AG04450 (cell line): ENCODE measurements at places on chromosomes 6 and 20.

DNA sequence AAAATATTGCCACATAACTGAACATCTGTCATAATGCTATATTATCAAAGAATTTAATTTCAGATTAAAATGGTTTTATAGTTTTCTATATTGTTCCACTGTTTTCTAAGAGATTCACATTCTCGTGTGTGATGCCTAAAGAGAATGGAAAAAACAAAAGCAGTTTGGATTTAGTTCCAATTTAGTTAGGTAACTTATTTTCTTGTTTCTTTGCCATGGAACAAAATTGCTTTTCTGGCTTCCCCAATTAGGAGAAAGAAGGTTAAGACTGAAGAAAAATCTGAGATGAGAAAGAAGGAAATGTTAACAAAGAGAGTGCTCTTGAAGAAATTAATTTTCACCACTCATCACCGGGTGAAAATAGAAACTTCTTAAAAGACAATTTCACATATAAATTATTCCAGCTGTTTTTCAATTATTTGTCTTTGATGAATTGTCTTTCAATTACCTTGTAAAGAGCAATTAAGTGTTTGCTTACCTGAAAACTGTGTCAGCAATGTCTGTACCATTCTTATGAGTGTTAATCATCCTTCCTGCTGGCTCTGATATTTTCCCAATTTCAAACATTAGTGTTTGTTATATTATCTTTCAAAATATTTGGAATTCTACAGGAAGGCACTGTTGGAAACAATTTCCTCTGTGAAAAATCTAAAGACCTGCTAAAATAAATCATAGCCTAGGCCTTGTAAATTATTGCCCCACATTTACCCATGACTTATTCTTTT lies 19.5 kb downstream of the PHACTR2 start:
- no peak for DNase-seq

DNA sequence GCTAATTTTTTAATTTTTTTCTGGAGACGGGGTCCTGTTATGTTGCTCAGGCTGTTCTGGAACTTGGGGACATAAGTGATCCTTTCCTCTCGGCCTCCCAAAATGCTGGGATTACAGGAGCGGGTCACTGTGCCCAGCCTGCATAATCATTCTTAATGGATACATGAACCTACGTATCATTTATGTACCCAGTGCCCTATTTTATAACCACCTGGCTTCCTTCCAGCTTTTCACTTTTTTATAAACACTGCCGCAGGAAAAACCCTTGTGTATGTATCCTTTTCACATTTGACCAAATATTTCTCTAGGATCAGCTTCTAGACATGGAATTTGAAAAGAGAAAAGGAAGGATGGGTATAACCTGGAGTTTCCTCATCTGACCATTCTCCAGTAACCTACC lies 85.6 kb upstream of the RIN2 start:
- DNase-seq: no peak

DNA sequence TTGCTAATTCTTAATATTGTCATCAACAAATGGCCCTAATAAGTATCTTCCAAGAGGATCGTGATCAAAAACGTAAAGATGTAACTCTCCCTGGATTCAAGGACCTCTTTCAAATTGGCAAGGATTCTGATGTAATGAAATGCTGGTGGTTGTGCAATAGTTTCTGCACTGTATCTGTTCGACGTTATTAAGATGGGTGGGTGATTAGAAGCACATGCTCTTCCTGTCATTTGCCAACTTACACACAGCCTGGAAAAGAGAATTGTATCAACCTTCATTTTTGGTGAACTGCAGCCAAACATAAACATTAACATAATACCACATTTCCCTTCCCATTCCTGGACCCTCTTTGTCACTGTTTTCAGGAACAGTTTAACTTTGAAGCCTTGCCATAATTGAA lies 9.8 kb downstream of the FOXQ1 start:
- DNase-seq: no peak

GRCh38 chr6:20808439-20808838 lies 274.2 kb downstream of the CDKAL1 start:
- DNase-seq: no peak

DNA sequence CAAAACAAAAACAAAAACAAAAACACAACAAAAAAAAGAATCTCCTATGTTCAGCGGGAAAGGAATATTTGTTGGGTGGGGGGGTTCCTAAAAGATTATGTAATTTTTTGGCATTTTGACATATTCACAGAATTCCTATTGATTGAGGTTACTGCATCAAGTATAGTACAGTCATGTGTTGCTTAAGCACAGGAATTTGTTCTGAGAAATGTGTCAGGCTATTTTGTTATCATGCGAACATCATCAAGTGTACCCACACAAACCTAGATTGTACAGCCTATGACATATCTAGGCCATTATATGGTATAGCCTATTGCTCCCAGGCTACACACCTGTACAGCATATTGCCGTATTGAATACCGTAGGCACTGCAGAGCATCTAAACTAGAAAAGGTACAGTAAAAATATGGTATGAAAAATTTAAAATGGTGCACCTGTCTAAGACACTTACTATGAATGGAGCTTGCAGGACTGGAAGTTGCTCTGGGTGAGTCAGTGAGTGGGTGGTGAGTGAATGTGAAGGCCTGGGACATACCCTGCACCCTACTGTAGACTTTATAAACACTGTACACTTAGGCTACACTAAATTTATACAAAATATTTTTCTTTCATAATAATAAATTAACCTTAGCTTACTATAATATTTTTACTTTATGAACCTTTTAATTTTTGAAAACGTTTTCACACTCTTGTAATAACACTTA lies 110.6 kb downstream of the CDKAL1 start:
- DNase-seq: no peak

GRCh38 chr6:1187293-1188131 lies 124.4 kb upstream of the FOXQ1 start:
- no peak for DNase-seq

DNA sequence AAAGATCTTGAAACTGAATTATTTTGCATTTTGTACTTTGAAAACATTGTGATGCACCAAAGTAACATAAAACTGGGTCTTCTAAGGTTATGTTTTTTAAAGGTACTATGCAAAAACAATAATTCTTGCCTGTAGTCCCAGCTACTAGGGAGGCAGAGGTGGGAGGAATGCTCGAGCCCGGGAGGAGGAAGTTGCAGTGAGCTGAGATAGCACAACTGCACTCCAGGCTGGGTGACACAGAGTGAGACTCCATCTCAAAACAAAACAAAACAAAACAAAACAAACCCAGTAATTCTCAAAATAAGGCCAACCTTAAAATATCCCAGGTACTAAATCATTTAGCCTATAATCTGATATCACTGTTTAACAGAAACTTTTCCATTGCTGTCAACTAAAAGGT lies 269.6 kb downstream of the KHDC1L start:
- DNase-seq: no peak

GRCh38 chr20:47348539-47349142 lies 7.9 kb downstream of the ZMYND8 start:
- no peak for DNase-seq

DNA sequence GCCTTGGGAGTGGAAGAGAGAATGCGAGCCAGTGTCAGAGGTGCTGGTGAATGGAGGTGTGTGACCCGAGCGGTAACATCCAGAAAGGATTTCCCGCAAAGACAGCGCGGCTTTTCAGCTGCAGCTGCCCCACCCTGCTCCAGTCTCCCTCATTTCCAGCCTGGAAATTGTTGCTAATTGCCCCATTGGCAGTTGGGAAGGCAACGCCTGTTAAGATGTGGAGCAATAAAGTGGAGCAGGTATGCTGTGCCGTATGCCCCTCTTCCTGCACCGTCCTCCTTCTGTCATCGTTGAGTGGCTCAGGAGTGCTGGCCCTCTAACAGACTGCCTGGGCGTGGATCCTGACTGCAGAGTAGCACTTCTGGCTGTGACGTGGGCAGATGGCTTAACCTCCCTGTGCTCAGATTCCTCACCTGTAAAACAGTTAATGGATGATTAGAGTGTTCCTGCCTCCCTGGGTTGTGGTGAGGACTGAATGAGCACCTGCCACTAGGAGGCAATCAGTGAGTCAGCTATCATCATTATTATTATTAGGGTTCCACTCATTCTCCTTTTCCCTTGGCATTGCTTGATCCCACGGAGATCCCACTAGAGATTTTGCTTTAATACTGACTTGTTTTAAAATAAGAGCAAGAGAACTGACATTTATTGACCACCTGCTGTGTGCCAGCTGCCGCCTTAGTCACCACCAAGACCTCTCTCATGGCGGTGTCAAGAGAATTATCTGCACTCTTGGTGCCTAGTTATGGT lies 11.7 kb downstream of the ARFGEF2 start:
- DNase-seq: no peak

- DNase-seq: no peak
Measured at GRCh38 chr6:145508107-145508506, 227.2 kb downstream of the EPM2A start.
